ENCODE measurements at places on chromosomes 7 and 10.

DNA sequence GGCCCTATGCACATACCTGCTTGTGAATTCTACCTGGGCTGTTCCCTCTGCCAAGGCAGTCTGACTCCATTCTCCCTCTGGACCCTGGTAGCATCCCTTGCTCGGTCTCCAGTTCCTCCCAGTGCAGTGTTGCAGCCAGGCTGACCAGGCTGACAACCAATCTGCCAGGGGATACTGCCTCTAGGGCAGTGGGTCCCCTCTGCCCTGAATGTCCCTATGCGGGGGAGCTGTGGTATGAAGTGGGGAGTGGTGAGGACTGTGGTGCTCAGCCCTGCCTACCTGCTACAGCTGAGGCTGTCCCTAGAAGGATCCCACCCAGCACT lies 48.0 kb upstream of the CAMK2B start:
- no peak for DNase-seq

DNA sequence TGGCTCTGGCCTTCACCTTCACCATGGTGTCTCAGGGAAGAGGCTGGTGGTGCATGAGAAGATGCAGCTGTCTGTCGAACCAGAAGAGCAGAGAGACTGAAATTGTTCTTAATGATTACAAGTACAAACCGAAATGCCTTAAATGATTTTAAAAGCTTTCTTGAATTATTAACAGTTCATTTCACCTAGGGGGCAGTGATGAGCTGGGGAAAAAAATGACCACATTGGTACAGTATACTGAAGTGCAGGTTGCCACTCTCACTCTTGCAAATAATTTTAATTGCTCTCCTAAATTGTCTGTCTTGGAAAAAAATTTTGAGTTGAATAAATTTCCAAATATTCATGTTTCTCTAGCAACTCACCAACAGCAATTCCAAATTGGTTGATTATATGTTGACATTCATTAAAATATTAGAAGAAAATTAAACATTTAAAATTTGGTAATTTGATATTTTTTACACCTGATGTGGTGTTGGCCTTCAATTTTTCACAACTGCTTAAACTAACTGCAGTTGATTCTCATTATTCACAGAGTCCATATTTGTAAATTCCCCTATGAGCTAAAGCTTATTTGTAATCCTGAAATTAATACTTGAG lies 692.6 kb downstream of the ZWINT start:
- DNase-seq, result no peak

DNA sequence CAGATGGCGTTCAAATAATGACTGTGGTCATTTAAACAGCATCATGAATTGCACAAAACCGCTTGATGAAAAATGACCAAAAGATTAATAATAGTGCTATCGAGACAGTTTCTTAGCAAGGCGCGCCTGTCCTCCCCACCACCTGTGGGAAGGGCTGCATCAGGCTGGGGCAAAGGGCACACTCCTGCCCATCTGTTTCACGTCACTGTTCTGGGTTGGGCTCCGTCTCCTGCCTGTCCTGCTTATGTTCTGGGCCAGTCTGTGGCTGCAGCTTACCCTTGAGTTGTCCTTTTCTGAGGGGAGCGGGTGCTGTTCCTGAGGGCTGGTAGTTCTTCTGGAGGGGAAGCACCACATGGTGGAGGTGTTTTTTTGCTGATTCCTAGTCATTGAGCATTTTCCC lies 13.3 kb downstream of the RBM17 start:
- no peak for DNase-seq

DNA sequence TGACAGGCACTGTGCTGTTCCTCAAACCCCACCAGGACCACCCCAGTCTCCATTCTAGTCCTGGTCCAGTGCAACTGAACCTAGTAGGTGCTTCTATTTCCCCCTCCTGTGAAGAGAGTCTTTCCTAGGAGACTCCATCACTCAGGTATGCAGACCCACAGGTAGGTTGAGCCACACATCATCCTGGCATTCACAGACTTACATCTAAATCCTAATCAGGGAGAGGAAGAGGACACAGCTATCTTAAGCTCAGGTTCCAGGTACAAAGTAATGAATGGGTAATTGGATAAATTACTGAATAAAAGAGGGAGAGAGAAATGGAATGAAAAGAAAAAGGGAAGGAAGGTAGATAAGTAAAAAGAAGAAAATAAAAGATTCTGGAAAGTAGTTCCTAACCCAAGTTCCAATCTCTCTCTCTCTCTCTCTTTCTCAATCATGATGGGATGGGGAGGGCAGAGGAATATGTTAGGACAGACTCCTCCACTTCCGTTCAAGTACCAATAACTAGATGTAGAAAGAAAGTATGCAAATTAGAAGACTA lies 139.8 kb upstream of the NAMPT start:
- no peak for DNase-seq

- DNase-seq, result no peak
Measured at GRCh38 chr10:44934416-44935200, 23.5 kb downstream of the TMEM72 start.

GRCh38 chr7:105708763-105709080 lies 127.4 kb upstream of the EFCAB10 start:
- no peak for DNase-seq

- DNase-seq, result peak; percentile 46
Measured at GRCh38 chr10:69449841-69450240, 1.4 kb upstream of the TSPAN15 start.

DNA sequence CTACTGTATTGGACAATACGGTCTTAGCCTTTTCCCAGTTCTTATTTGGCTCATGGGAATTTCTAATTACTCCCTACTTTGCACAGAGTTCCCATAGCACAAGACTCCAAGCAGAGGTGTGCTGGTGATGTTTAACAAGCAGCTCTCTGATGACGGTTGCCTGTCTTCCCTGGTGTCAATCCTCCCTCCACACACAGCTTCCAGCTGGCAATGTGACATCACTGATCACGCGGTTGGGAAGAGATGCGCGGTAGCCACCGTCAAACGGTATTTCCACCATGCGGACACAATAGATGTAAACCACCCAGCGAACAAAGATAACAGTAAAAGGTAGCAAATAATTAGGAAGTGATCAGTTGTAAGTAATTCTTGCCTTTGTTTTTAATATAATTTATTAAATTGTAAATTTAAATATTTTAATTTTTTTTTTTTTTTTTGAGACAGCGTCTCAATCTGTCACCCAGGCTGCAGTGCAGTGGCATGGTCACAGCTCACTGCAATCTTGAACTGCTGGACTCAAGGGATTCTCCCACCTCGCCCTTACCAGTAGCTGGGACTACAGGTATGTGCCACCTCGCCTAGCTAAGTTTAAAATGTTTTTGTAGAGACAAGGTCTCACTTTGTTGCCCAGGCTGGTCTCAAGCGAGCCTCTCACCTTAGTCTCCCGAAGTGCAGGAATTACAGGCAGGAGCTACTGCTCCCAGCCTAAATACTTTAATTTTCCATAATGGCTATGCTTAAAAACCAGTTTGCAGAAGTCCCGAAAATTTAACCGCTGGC lies 36.3 kb upstream of the IL15RA start:
- DNase-seq, result no peak

DNA sequence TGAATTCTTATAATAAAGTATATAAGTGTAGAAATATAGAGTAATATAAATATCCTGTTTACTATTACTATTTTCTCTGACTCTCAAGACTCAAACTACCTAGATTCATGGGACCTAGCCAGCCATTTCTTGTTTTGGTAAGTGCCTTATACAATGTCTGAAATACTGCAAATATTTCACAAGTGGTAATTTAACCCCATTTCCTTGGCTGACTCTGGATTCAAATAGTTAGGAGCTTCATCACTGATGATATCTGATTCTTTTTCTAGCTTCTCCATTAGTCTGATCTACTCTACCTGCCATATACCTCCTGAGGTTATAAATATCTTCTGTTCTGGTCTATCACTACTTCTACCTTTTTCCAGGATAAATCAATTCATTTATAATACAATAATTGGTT lies 6.4 kb upstream of the RALA start:
- DNase-seq, result no peak

DNA sequence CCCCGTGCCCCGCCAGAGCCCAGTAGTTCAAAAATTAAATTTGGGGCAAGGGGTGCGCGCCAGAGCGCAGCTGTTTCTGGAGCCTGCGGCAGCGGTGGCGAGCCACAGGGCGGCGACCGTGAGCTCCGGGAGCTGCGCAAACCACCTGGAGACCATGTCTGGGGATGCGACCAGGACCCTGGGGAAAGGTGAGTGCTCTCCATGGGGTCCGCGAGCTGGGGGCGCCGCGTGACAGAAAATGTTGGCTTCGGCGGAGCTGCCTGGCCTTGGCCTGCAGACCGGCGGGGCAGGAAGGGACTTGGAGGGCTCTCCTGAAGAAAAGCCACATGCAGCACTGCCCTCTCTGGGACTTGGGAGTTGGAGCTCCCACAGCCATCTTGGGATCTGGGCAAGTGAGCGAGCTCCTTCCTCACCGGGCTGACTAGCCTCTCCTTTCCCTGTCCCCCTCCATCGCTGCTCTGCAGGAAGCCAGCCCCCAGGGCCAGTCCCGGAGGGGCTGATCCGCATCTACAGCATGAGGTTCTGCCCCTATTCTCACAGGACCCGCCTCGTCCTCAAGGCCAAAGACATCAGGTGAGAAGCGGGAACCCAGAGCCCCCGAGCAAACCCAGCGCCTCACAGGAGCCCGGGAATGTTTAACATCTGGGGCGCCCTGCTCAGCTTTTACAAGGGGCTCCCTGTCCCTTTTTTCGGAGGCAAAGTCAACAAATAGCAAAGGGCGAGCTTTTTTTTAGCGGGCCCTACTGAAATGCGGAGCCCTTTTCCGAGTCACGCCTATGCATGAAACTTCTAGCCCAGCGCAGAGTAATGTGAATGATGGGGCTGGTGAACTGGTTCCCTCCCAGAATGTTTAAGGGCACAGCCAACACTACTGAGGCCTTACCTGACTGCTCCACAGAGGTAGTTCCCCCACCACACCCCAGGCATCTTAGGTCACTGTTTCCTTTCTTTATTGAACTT lies 6.1 kb downstream of the GSTO2 start:
- peak; percentile 49 for DNase-seq

GRCh38 chr7:101702362-101702850 lies 73.3 kb upstream of the MYL10 start:
- no peak for DNase-seq

DNA sequence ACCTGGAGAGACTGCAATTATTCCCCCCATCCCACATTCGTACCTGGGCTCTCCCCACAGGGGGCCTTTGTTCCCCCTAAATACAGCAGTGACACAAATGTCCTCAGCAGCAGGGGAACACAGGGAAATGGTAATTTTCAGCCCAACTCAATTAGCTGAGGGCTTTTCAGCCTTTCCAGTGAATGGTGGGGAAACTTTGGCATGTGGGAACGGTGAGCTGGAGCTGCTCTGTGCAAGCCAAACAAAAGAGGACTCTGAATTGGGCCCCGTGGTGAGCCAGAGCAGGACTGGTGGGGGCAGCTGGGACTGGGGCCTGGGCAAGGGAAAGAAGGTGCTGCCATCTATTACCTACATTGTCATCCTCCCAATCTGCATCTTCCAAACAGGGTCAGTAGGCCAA lies 51.0 kb downstream of the FBXW4 start:
- no peak for DNase-seq

GRCh38 chr7:127953423-127954356 lies 77.5 kb downstream of the LRRC4 start:
- DNase-seq, result no peak

DNA sequence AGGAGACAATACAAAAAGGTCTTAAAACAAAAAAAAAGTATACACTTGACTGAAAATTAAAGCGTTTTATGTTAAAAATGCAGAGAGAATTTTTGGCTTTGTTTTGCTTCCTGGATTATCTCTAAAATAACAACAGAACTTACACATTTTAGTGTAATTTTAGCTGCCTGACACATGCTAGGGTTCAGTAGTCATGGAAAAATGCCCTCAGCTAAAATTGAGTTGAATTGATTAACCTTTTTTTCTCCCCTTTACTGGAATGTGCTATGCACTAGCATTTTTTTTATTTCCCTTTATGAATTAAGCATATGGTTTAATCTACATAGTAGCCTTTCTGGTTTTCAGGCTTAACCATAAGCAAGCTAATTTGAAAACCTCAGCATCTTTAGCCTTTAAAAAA lies 89.9 kb downstream of the ZNF277 start:
- DNase-seq, result peak; percentile 14

- no peak for DNase-seq
Measured at GRCh38 chr10:50508315-50509051, 115.3 kb downstream of the SGMS1 start.

GRCh38 chr10:77385315-77385714 lies 252.3 kb downstream of the KCNMA1 start:
- DNase-seq, result no peak

GRCh38 chr7:130673066-130673465 lies 4.5 kb upstream of the COPG2 start:
- peak; percentile 32 for DNase-seq

- DNase-seq, result no peak
Measured at GRCh38 chr7:85079434-85079833, 107.4 kb downstream of the SEMA3D start.

- peak; percentile 22 for DNase-seq
Measured at GRCh38 chr7:46633630-46634240, 712.7 kb upstream of the IGFBP3 start.

DNA sequence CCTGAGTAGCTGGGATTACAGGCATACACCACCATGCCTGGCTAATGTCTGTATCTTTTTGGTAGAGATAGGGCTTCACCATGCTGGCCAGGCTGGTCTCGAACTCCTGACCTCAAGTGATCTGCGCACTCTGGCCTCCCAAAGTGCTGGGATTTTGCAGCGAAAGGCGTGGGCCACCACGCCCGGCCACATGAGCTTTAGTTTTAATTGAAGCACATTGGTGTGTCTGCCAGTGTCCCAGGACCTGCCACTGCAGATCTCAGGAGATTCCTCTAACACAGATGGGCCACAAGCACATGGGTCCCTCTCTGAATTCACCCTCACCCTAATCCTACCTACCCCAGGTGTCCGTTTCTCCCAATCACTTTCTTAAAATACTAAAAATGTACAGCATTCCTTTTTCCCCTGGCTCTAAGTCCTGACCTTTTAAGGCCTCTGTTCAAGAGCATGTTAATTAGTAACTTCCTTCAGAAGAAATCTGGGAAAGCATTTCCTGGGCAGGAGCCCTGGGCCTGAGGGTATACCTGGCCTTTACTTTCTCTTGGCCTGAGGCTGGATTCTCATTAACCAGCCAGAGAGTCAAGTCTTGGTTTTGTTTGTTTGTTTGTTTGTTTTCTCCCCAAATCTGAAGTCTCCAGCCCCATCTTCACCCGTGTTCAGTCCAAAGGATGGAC lies 82.6 kb downstream of the PRPF18 start:
- no peak for DNase-seq

GRCh38 chr10:78774614-78774998 lies 294.2 kb upstream of the ZMIZ1 start:
- no peak for DNase-seq

Measured in fibroblast of pulmonary artery (primary cell).